ENCODE measurements at places on chromosomes 1 and 21.

DNA sequence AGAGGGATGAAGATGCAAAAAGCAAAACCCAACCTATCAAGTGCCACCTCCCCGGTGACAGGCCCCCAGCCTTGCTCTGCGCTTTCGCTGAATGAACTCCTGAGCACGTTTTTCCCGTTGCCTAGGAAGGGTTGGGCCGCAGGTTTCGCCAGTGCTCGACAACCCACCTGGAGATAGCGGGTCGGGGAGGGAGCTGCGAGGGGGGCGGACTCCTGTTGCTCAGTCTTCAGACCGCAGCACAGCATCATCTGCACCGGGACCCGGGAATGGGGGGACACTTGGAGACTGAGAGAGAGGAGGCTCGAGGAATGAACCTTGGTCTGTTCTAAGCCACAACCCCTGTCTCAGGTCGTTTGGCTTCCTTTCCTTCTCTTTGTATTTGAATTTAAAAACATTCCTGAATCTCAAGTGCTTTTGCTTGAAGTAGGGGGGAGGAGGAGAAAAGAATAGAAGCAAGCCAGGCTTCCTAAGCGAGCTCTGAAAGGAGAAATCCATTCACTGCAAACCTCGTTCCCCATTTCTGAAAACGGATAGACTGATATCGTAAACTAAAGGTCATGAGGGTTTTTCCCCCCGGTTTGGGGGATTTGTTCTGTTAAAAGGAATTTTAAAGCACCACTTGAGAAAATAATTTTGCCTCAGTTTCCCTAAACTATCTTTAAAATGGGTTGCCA, 1.2 kb downstream of the AK5 start:
- DNase-seq: no peak

GRCh38 chr1:8293118-8293517, 24.8 kb upstream of the SLC45A1 start:
- DNase-seq: no peak

DNA sequence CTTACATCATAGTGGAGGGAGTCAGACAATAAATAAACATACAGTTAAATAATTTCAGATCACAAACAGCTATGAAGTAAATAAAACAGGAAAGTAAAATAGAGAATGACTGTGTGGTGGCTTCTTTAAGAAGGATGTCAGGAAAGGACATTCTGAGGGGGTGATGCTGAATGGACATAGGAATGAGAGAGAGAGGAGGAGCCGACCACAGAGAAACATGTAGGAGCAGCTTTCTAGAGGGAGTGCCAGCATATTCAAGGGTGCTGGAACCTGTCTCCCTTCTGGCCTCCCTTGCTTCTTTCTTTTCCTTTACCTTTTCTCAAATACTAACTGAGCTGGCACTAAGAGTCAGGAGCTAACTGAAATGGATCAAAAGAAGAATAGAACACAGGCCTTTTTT, 20.5 kb upstream of the BCL10 start:
- DNase-seq: no peak

GRCh38 chr1:55088413-55088812, 49.1 kb downstream of the PCSK9 start:
- no peak for DNase-seq

GRCh38 chr1:92832537-92833114, 786 bp downstream of the RPL5 start:
- DNase-seq: no peak

DNA sequence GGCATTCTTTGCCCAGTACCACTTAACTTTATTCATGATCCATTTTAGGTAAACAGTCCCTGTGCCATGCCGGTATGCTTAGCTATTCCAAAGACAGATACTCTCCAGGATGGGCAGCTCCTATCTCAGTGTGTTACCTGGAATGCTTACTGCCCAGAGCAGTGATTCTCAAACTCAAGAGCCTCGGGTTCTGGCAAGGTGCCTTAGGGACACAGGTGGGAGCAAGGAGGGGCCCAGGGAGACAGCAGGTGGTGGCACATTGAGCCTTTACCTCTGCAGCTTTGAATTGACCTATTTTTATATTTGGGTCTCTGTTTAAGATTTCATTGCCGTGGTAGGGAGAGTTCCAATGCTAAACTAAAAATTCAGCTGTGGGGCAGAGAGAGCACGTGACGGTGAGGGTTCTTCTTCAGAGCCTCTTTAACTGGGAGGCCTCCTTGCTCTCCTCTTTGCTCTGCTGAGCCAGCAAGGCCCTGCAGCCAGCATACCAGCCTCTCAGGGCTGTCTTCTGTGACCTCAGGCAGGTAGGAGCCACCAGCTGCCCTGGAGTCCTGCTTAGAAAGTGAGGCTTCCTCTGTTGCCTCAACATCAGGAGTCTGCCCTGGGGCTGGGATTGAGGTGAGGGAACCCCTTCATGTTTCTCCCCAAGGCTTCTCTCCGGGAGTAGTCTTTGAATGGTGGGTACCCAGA, 20.2 kb downstream of the PHGDH start:
- DNase-seq: no peak

DNA sequence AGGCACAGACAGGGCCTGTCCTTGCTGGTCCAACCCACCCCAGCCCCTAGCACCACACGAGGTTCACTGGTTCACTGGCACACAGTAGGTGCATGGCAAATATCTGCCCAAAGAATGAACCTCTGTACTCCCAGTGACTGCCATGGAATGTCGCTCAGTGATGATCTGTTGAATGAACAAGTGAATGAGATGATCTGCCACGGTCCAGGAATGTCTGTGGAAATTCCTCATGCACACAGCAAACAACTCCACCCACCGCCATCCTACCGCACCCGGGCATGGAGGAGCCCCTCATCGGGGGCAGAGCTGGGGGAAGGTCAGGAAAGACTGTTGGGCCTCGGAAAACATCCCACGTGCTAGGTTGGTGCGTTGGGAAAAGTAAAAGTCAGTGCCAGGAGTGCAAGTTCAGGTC, 1.7 kb downstream of the HSPG2 start:
- no peak for DNase-seq

DNA sequence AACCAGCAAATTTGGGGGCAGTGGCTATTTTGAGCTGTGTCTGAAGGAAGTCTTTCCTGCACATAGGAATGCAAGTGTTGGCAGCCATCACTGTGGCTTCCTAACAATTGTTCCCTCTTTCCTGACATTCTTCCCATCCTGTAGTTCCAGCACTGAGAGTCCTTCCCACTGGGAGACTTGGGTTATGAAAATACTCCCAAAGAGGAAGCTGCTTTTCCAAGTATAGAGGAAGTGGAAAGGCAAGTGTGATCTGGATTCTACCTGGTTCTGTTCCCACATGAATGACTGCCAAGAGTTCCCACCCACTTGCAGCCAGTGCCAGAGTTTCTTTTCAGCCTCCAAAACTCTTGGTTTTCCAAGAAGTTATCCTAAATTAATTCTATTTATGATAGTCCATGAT, 98.5 kb upstream of the CD53 start:
- DNase-seq: no peak

DNA sequence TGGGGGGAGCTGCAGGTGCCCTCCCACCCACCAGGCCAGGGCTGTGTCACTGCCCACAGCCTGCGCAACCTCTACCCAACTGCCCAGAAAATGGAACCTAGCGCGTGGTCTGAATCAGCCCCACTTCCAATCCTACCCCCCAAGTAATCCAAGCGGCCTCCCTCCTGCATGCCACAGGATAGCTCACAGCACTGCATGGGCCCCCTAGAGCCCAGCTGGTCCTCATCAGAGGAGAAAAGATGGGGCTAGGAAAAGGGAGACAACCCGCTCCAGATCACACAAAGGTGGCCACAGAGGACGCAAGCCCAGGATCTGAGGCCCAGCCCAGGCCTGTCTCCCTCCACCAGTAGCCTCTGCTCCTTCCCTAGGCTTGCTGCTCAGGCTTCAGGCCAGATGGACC, 6.2 kb downstream of the ADGRB2 start:
- no peak for DNase-seq

DNA sequence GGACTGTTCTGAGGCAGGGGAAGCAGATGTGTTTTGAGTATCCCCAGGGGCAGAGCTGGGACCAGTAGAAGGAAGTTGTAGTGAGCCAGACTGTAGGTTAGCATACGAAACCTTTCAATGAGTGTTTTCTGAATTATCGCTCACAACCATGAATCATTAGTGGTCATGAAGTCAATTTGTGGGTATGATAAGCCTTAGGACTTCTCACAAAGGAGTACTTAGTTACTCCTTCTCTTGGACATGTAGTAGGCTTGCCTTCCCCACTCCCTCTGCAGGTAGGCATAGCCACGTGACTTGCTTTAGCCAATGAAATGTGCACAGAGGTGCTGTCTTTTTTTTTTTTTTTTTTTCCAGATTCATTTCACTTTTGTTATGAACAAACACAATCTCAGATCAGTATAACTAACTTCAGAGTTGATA, 23.9 kb upstream of the FAAH start:
- no peak for DNase-seq

GRCh38 chr21:42969193-42969600, 5.2 kb upstream of the PKNOX1 start:
- no peak for DNase-seq

DNA sequence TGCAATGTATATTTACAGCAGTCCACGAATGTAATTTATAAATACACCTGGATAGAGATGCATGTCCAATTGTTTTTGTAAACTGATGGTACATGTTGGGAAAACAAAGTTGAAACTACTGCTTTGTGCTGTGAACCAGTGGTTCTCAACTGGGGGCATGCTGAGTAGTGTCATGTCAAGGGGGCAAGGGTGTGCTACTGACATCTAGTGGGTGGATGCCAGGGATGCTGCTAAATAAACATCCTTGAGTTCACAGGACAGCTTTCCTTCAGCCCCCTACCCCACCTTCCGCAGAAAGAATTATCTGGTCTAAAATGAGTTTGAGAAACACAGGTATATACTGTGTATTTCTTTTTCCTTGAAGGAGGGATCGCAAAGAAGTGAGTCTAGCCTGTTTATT, 95.9 kb downstream of the RASAL2 start:
- no peak for DNase-seq

- no peak for DNase-seq
Measured at GRCh38 chr1:116495535-116495934, 75.3 kb downstream of the CD58 start.

DNA sequence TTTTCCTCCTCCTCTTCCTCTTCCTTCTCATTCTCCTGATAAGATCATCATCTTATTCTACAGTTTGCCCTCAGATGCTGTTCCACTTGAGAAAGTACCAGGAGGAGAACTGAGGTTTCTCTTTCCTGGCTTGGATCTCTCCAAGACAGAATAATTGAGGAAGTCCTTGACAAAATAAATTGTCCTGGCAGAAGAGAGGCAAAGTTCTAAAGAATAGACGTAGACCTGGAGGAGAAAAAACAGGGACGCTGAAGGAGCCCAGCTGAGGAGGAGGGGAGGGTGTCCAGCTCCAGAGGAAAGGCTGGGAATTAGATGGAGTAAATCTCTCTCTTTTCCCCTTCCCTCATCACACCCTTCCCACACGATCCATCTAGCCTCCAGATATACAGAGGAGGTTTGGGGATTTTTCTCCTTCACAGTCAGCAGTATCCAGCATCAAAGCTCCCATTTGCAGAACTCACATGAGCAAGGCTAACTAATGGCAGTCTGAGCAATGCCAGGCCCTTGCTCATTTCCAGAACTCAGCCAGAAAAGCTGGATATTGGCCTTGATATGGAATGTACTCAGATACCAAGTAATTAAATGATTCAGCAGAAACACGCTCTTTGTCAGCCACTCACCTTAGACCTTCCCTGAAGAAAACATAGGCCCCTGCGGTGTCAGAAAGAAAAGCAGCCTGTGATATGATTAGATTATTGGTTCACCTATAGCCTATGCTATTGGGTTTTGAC, 5.1 kb upstream of the GNG12 start:
- DNase-seq: no peak

GRCh38 chr1:118185084-118185832, at the start of gene SPAG17:
Gene SPAG17 (minus strand): TSS chr1:118185228. CDS start chr1:118185157, 71 bp downstream.
- DNase-seq: no peak

- DNase-seq: no peak
Measured at GRCh38 chr1:92410706-92411105, 76.0 kb downstream of the GFI1 start.

DNA sequence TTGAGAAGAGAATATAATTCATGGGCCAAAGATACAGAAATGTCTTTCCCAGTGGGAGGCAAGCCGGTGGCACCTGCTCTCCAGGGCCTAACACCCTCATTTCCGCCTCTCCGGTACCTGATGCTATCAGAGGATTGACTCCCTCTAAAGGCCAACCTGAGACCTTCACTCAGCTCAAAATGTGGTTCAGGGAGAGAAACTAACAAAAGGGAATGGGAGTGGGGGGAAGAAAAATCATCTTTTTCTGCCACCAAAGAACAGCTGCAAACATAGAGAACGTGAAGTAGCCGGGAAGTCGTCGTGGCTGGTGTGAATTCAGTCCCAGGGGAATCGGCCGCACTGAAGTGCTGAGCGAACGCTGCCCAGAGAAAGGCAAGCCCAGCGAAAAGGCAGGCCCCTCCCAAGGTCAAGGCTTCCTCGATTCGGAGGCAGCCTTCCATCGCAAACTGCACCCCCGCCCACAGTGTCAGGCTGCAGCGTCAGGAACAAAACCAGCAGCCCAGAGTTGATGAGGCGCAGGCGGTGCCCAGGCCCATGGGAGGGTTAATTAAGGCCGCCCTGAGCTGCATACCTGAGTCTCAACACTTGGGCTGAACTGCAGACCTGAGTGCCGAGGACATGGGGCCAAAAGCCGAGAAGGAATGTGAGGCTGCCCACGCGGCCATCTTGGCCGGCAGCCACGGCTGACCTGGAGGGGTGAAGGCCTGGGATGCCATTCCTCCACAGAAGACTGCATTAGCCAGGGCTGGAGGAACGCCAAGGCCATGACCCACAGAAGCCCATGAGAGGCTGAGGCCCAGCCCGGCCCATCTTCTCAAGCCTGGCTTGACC, 160.2 kb downstream of the PSMG1 start:
- DNase-seq: no peak

GRCh38 chr1:164689672-164690511, 130.9 kb downstream of the PBX1 start:
- DNase-seq: no peak

DNA sequence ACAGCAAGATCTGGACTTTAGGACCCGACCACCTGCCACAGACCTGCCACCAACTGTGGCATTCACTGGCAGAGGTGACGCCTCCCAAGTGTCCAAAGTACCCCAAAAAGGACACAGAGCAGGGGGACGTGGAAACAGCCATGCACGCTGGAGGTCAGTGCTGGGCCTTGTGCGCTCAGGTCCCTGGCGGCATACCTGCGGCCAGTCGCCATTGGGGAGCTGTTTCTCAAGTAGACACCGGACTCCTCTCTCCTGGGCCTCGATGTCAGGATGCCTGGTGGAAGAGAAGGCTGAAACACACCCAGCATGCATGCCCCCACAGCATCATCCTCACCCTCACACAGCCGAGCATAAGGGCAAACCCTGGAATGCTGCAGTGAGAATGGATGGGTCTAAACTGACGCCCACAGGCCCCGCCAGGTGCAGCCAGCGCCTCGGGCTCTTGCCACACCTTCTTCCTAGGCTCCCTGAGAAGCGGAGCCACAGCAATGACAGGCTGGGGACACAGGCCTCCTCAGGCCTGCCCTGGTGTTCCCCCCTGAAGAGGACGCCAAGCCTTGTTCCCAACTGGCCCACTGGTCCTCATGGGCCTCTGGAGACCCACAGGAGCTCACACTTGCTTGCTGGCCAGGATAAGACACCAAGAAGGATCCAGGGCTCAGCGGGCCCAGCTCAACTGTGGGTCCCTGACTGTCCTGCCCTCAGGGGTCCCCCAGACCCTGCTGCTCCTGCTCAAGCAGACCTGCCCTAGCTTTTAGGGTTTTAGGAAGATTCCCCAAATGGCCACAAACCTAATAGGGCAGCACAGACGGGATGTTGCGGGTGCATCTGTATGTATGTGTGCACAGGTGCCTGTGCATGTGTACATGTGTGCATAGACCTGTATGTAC, 7.7 kb upstream of the SPATC1L start:
- DNase-seq: no peak

- DNase-seq: peak; percentile 8
Measured at GRCh38 chr21:29342363-29342957, 43.7 kb downstream of the BACH1 start.

GRCh38 chr21:38915546-38915945, 109.8 kb downstream of the ETS2 start:
- no peak for DNase-seq

Data from GM18507 (cell line).